ENCODE measurements at places on chromosomes 11 and 22.

- no peak for DNase-seq
Observed at GRCh38 chr11:112583261-112583893, 322.7 kb upstream of the PLET1 start.

DNA sequence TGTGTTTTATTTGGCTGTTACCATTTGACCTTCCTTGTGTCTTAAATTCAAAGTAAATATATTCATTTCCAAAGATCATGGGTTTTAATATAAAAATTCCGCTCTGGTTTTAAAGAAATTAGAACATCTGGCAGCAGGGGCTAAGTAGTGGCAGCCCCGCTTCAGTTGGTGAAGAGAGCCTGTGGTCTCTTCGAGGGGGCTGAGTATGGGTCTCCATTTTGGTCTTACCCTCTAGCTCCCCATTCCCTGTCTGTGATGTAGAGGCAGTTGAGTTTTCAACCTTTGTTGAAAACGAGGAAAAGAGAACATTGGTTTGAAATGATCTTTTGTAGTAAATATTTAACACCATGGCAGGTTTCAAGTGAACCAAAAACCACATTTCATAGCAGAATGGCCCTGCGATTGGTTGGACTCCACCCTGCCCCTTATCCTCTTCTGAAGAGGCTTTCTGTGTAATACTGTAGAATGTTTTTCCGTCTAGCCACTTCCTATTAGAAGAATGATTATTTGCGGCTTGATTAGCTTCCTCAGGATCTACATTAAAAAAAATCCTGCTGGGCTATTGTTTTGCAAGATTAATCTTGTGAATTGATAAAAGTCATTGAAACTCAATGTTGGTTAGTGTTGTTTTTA is 17.7 kb downstream of the APLP2 start:
- peak; percentile 13 for DNase-seq

DNA sequence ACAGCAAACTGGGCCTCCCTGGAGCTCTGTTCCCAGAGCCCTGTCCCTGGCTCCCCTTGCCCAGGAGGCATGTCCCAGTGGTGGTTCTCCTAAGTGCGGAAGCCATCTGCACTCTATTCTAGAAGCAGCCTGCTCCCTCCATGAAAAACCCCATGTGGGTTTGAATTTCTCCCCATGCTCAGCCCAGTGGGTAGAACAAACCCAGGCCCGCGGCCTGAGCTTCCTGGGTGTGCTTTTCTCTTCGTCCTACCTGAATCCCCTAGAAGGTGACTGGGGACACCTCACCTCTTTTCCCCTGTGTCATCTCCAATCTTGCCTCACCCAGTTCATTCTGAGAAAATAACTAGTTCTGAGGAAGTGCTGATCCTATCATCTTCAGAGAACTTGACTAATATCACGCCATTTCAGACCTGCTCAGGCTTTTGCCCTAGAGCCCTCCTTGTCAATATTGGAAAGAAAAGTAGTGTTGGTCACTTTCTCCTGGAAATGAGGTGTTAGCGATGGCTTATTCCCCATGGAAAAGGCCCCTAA is 15.9 kb downstream of the IL10RA start:
- peak; percentile 90 for DNase-seq

DNA sequence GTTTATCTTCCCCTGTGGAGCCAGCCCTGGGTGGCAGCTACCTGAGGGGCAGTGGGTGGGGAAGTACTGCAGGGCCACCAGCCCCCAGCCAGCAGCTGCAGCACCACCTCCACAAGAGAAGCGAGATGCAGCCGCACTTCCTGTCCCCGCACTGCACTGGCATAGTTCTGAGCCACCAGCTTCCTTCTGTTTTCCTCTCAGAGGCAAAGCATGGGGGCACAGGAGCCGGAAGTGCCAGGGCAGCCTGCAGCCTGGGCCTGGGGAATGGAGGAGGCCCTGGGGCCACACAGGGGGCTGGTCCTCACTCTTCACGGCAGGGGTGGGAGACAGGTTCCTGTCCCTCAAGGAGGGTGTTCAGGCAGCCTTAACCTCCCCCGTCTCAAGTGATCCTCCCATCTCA is 11.9 kb upstream of the SH3BP1 start:
- DNase-seq: peak; percentile 58

DNA sequence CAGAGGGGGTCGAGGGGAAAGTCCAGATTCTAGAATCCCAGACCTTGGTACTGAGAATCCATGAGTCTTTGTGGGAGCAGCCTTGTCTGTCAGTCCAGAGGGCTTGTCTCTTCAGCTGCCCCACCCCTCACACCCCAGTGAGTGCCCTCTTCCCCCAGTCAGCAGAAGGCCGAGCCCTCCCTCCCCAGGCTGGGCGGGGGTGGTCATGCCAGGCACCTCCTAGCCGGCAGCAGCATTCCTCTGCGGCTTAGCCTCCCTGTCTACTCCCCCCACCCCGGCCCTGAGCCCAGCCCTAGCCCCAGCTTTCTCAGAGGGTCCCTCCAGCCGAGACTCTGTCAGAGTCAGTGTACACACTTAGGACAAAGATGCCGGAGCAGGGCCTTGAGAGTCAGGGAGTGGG is 4.6 kb downstream of the SOX10 start:
- no peak for DNase-seq

DNA sequence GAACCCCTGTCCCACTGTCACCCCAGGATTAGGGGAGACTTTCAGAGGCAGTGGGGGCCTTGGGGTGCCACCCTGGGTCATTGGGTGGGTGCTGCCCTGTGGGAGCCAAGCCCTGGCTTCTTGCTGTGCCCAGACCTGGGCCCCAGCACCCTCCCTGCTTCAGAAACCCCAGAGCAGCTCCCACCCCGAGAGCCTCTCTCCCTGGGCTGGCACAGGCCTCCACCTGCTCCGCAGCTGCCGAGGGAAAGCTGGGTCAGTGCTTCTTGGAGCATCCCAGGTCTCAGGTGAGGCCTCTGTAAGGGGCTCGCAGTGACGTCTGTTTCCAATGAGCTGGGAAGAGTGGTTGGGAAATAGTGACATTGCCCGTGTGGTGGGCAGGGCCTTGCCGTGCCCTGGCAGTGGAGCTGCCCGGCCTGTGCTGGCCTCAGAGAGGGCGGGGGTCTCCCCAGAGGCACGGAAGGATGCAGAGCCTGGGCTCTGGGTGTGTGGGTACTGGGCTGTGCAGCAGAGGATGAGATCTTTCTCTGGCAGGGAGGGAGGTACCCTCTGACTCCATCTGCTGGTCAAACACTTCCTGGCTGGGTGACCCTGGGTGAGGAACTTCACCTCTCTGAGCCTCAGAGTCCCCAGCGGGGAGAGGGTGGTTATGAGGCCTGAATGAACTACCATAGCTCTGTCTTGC is 23.0 kb downstream of the C22orf23 start:
- no peak for DNase-seq

GRCh38 chr11:111634981-111635705 is 32.9 kb downstream of the SIK2 start:
- DNase-seq: peak; percentile 4

DNA sequence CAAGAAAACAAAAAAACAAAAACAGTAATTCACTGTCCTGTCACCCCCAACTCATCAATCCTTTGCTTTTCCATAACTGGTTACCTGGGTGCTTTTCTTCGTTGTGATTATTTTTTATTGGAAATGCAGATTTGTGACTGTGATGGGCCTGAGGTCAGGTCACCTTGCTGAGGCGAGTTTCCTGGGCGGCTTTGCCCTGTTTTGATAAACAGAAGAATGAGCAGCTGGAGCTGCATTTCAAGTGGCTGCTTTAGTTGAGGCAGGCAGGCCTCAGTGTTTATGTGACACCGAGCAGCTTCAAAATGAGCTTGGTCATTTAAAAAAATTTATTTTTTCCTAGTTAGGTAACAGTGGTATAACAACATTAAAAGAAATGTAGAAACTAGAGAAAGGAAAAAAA is 22.2 kb downstream of the PTPRJ start:
- peak; percentile 45 for DNase-seq

DNA sequence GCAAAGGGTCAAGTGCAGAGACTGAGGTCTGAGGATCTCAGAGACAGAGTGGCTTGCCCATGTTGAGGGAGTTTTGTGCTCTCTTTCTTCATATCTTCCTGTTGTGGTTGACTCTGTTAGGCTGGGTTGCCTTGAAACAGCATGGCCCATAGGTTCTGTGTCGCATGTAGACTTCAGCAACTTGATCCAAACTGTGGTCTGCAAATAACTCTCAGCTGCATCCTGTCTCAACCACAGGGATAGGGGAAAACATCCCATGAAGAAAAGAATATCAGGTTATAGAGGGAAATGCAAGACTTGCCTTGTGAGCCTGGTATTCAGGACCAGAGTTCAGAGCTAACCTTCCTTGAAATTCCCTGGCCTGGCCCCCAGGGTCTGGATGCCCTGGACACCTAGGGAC is 69.4 kb downstream of the FLI1 start:
- DNase-seq: no peak

DNA sequence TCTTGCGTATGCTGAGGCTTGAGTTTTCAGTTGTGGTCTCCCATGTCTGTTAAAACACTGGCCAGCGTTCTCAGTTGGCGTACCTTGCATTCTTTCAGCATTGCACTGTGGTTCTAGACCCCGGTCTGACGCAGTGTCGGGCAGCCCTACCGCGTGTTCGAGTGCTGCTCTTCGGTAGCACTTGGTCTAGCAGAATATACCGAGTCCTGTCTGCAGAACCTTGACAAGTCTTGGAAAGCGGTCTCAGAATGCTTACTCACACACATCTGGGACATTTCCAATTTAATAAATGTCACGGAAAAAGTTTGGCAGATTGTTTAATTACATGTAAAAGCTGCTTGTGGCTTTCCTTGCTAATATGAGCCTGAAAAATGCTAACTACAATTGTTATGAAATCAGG is 32.6 kb downstream of the PPFIA1 start:
- no peak for DNase-seq

Data from CD4-positive, alpha-beta T cell treated with Interleukin-4 for 4 hours (primary cell).